Stimulated activated CD8-positive, alpha-beta memory T cell treated with anti-CD3 and anti-CD28 coated beads, Interleukin-2, amount 100 ng/mL, for 1 hour (primary cell): ENCODE measurements at places on chromosomes 5 and 9.

- DNase-seq: no peak
Measured at GRCh38 chr5:126461838-126462237, 38.6 kb downstream of the GRAMD2B start.

GRCh38 chr5:125847561-125847960 lies 575.6 kb upstream of the GRAMD2B start:
- no peak for DNase-seq

GRCh38 chr5:40679913-40680681 lies at the start of gene PTGER4:
TSS of gene PTGER4 (plus strand) at chr5:40679915. CDS start at chr5:40680994, 1,079 bp downstream.
- DNase-seq: no peak

- DNase-seq: no peak
Measured at GRCh38 chr9:34049630-34050384, 1.1 kb upstream of the UBAP2 start.

DNA sequence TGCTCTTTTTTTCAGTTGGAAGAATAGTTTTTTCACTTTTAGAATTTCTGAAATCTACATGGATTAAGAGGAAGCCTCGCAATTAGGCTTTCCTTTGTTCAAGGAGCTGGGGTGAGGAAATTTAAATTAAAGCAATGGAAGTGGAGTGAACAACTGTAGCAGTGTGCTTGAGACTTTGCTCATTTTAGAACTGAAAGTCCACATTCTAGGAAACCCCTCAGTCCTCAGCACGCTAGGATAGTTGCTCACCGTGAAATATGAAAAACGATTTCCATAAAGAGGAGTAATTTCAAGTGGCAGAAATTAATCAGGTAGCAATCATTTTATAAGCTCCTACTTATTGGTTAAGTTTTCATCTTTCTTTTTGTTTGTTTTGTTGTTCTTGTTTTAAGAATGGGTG lies 243.0 kb upstream of the ITGA1 start:
- DNase-seq: no peak

DNA sequence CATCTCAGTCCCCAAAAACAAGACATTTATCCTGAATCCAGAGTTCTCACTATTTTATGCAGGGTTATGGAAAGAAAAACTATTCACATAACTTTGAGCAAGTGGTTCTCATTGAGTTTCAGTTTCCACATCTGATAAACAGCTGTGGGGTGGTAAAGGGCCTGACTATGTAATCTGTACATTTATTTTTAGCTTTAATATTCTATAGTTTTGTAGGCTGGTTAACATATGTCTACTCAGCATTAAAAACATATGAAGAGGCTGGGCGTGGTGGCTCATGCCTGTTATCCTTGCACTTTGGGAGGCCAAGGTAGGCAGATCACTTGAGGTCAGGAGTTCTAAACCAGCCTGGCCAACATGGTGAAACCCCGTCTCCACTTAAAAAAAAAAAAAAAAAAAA lies 301.5 kb upstream of the CCNG1 start:
- DNase-seq: no peak

DNA sequence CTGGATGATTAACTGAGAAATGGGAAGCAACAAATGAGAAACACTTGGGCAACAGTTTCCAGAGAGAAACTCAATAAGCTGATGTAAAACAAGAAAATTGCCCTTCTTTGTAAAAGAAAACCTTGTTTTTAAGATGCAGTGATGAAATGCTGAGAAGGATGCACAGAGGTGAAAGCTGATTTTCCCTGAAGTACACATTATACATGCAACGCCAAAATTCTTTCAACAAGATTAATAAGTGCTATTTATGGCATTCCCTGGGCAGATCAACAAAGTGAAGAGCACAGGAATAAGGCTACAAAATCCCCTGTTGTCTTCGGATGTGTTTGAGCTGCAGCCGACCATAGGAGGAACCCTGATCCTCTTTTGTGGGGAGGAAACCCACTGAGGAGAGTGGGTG lies 208.0 kb upstream of the ANKH start:
- DNase-seq: no peak

GRCh38 chr5:59164041-59164830 lies 581.4 kb downstream of the RAB3C start:
- no peak for DNase-seq

DNA sequence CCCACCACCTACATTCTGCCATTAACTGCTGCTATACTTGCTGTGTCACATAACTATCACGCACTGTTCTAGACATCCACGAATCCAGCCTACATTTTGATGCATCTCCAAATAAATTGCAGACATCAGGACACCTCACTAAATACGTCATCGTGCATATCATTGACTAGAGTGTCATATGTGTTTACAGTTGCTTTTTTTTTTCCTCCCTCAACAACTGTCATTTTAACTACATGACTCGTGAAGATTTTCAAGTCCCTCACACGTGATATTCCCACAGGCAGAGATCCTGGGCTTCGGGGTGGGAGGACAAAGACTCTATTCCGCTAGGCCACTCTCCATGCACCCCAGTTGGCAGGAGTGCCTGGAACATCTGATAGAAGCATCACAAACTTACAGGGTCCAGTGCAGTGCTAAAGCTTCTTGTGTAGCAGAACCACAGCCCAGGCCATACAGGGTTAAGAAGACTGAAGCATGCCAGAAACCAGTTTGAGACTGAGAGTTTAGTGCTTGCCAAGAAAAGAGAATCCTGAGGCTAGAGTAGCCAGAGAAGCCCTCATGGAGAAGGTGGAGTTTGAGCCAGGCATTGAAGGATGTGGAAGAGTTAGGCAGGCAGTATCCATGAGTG lies 1.1 kb downstream of the PCYOX1L start:
- DNase-seq: no peak

DNA sequence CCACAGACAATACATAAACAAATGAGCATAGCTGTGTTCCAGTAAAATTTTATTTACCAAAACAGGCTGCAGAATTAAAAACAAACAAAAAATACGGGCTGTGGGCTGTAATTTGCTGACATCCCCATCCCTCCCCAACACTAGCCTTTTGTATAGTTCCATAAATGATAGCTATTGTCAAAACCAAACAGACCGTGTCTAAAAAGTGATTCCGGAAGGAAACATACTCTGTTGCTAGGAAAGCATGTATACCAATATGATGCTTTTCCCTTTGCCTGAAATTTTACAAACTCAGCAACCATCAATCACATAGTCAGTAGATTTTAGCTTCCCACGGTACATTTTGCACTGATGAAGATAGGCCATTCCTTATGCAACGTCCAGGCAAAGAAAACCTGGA lies 80.0 kb downstream of the TMEM215 start:
- DNase-seq: no peak

DNA sequence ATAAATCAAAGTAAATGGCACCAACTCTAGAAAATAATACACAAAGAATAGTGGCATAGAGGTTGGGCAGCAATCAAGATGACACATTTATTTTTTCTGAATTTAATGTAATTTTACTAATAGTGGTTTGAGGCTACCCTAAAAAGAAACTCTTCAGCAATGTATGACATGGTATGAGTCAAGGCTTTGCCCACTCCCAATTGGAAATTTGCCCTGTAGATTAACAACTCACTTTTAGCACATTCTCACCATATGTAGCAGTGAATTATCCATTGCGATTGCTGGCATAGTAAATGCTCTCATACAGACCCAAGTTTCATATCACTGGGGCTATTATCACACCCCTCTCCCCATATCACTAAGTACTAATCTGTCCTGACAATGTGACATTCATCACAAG lies 832.1 kb upstream of the ZNF608 start:
- DNase-seq: no peak

DNA sequence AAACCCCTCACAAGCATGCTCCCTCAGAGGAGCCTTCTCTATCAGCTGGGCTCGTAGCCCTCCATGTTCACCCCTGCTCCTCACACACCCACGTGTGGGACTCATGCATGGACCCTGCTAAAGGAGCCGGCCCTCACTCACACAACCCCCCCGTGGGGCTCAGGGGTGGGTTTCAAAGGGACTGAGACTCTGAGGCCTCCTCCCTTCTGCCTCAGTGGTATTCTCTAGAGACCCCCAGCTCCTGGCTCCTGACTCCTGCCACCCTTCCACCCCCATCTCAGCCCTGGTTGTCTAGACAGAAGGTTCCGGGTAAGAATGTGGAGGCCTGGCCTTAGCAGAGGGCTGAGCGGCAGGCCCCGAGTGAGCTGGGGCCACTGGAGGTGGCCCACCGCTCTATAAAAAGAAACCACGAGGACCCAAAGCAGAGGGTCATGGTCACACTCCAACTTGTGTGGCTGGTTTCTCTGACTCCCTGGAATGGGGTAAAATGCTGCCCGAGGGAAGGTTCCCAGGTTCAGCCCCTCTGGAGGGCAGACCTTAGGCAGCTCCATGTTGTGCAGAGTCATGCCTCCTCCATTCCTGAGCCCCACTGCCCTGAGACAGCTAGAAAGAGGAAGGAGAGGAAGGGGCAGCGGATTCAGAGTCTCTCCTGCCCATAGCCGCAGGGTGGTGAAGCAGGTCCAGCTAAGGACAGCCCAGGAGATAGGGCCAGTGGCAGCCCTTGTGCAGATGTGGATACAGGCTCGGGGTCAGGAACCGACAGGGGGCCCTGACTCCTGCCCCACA lies 10.8 kb downstream of the SEPTIN8 start:
- no peak for DNase-seq

DNA sequence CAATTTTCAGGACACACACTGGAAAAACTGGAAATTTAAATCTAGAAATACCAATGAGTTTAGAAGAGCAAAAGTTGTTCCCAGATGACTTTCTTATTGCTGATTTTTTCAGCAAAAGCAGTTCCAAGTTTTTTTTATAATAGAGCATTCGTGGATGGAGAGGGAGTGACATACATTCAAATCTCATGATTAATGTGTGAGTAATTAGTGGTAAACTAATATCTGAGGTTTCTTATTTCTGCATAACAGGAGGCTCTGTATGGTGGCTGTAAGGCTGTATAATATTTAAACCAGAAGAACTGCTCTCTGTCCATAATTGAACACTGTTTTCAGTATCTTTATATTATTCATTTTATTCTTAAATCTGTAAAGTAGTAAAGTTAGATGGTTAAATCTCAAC lies 25.8 kb downstream of the LYSMD3 start:
- DNase-seq: no peak

DNA sequence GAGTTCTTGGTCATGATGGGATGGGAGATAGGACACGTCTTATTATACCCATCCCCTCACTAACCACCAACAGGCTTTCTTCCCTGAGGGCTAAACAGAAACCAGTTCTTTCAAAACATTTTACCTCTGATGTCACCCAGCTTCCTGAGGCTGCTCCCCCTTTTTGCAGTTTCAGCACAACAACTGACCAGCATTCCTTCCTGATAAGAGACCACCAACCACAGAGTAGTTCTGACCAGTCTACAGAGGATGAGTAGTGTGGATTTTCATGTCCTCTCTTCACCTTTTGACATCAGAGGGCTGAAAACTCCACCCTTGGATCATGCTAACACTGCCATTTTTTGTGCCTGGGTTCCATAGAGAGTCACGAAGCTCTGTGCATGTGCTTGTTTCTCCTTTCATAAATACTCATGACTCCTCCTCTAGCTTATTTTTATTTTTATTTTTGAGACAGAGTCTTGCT lies 82.6 kb downstream of the OSTF1 start:
- no peak for DNase-seq

DNA sequence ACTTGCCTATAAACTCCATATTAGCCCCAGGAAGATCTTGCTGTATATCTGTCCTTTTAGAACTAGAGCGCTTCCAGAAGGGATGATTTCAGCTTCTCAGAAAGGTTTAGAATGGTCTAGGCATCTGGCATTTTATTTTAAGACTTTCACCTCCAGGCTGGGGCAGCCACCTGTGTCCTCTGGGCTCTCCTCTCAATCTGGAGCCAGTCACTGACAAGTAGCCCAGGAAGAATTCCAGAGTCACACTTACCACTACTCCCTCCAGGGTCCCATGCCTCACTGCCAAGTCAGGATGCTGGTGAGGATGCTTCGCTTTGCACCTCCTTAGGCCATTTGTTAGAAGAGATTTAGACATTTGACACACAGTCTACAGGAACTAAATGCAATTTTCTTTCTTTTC lies 20.8 kb downstream of the B4GALT1 start:
- DNase-seq: no peak

DNA sequence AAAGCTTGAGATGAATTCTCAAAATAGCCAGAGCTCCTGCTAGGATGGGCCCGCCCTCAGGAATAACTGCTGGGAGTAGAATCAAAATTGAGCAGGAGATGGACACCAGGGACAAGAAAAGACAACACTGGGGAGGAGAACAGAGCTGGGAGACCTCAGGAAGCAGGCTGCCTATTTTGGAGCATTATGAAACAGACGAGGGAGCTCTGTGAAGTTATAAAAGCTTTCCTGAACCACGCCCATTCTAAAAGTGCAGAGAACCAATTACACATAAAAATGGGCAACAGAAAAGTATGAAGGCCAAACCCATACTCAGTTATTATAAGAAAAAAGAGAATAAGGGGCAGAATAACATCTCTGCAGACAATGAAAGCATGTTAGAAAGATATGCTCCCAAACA lies 213.9 kb upstream of the TRPC7 start:
- no peak for DNase-seq

DNA sequence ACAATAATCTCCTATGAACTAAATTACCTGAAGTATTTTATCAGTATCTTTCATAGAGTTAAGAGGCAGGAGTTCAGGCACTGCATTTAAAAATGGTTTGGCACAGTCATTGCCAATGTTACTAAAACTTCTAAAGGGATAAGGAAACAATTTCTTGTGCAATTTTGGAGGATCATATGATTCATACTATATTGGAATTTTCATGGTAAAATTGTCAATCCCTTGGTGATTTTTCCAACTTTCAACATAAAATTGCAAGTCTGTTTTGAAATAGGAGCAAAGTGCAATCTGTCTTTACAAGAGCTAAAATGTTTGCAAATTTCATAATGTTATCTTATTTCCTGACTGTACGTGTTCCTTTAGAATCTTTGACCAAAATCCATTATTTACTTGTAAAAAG lies 211.1 kb downstream of the DMRTA1 start:
- no peak for DNase-seq

DNA sequence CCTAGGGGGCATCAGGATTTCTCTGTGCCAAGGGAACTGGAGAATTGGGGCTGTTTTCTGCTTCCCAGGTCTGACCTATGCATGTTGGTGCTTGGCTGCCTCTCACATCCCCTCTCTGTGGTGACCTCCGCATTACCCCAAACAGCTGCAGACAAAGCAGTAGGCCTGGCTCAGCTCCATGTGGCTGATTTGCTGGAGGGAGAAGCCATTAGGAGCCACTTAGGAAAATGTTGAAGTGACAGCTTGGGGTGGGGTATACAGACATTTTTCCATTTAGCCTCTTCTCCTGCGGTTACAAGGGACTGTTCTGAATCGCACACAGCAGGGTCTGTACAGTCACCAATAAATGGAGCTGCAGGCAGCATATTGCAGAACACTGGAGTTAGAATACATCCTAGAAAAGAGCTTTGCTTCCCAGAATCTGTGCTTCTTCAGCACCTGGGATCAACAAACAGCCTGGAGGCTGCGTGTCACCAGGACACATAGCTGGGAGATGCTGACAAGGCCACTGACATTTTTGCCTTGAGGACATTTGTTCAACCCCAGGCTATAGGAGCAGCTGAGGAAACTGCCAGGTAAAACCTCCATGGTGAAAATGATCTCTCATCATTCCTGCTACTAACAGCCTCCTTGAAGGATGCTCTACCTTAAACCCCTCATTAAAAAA lies 335.3 kb downstream of the DIRAS2 start:
- no peak for DNase-seq

- DNase-seq: no peak
Measured at GRCh38 chr5:32625547-32625946, 40.2 kb downstream of the SUB1 start.
